Stimulated activated naive CD4-positive, alpha-beta T cell treated with Interleukin-2 at 50 U/mL for 16 hours (primary cell): ENCODE measurements at places on chromosomes 4 and X.

GRCh38 chrX:16465081-16465876 lies 184.7 kb upstream of the S100G start:
- no peak for DNase-seq

GRCh38 chr4:10816571-10816970 lies 132.0 kb upstream of the CLNK start:
- DNase-seq = no peak

- no peak for DNase-seq
Measured at GRCh38 chr4:120053911-120054310, 12.7 kb downstream of the MAD2L1 start.

- no peak for DNase-seq
Measured at GRCh38 chr4:125642645-125643044, 327.9 kb downstream of the FAT4 start.

GRCh38 chr4:182925855-182926254 lies 8.7 kb upstream of the DCTD start:
- no peak for DNase-seq

- no peak for DNase-seq
Measured at GRCh38 chr4:151833174-151833573, 72.4 kb upstream of the GATB start.
